ENCODE measurements at places on chromosomes 6 and 20. TPM values are rescaled to one million over a fixed set of nuclear protein-coding genes. Genes with fewer than 3 reads are reported as not detected.

- H3K36me3 ChIP-seq = no peaks in the 10 kb centered on the region
- peaks cover 12% of the 10 kb centered on the region for H3K4me1 ChIP-seq
- H3K27ac ChIP-seq = no peak overlapping the region
- no peak for DNase-seq
Observed at GRCh38 chr20:59217794-59218280, 54.2 kb downstream of the ZNF831 start.

DNA sequence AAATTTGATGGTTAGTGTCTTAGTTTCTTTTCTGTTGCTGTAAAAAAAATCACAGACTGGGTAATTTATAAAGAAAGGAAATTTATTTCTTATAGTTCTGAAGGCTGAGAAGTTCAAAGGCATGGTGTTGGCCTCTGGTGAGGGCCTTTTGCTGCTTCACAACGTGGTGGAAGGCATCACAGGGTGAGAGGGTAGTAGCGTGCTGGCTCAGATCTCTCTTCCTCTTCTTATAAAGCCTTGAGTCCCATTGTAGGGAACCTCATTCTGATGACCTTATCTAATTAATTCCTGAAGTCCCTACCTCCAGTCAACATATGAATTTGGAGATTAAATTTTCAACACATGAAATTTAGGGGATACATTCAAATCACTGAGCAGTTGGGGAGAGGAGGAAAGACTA lies 62.0 kb downstream of the ARID1B start:
- H3K27me3 ChIP-seq = no peaks in the 10 kb centered on the region
- H3K4me1 ChIP-seq = peaks cover 75% of the 10 kb centered on the region
- no peak overlapping the region for H3K27ac ChIP-seq
- no peak for DNase-seq

DNA sequence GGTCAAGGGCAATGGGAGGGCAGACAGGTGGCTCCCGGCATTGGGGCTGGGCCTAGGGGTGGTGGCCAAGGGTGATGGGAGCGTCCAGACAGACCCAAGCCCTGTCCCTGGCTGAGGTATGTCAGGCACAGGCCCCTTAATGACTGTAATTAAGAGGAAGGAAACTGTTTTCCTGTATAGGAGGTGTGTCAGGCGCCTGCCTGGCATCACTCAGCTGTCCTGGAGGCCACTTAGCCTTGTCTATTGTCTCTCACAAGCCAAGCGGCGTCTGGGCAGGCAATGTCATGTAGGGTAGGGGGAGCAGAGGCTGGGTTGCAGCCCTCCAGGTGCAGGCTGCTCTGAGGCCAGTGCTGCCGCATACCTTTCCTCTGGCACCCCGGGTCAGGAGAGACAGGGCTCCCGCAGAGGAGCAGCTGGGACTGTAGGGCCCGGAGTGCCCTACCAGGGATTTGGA lies 3.9 kb upstream of the FAM83C start:
- H3K36me3 ChIP-seq = no peaks in the 10 kb centered on the region
- H3K4me1 ChIP-seq = no peaks in the 10 kb centered on the region
- no peak for DNase-seq

DNA sequence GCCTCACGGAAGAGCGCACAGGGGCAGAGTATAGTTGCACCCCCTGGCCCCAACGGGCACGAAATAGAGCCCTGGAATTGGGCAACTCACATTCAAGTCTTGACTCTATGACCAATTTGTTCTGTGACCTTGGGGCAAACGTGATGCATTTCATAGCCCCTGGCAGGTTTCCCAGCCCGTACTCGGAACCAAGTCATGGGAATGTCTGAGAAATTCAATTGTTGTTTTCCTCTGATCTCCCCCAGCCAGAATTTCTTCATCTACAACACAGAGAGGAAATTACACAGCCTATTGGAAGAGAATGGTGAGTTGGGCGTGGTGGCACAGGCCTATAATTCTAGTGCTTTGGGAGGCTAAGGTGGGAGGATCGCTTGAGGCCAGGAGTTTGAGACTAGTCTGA lies 322.3 kb upstream of the SULF2 start:
- H3K36me3 ChIP-seq = no peaks in the 10 kb centered on the region
- no peak for DNase-seq
- H3K4me1 ChIP-seq = no peaks in the 10 kb centered on the region
- H3K27ac ChIP-seq = no peak overlapping the region

- no peak overlapping the region for H3K27ac ChIP-seq
- no peaks in the 10 kb centered on the region for H3K27me3 ChIP-seq
- no peak for DNase-seq
- no peaks in the 10 kb centered on the region for H3K4me1 ChIP-seq
Observed at GRCh38 chr20:43287637-43288036, 97.9 kb upstream of the PTPRT start.

SNAP91 gene
- polyA plus RNA-seq = 1.7 TPM

OPN5 gene
- polyA plus RNA-seq = not detected

- H3K27ac ChIP-seq = no peak overlapping the region
- no peak for DNase-seq
- H3K4me1 ChIP-seq = no peaks in the 10 kb centered on the region
- H3K27me3 ChIP-seq = no peaks in the 10 kb centered on the region
- no peaks in the 10 kb centered on the region for H3K36me3 ChIP-seq
Observed at GRCh38 chr6:154239392-154239791, 117.2 kb downstream of the IPCEF1 start.

FHL5 gene
- polyA plus RNA-seq = 2.7 TPM

MCCD1 gene
- not detected for polyA plus RNA-seq

- H3K36me3 ChIP-seq = no peaks in the 10 kb centered on the region
- DNase-seq = no peak
- H3K27ac ChIP-seq = no peak overlapping the region
Observed at GRCh38 chr20:38307371-38308046, 3.6 kb downstream of the BPI start.

- no peak overlapping the region for H3K4me3 ChIP-seq
- H3K4me1 ChIP-seq = no peaks in the 10 kb centered on the region
- H3K36me3 ChIP-seq = no peaks in the 10 kb centered on the region
- H3K27ac ChIP-seq = no peak overlapping the region
- no peaks in the 10 kb centered on the region for H3K27me3 ChIP-seq
- DNase-seq = no peak
Observed at GRCh38 chr6:40946738-40947301, 92.2 kb downstream of the UNC5CL start.

DNA sequence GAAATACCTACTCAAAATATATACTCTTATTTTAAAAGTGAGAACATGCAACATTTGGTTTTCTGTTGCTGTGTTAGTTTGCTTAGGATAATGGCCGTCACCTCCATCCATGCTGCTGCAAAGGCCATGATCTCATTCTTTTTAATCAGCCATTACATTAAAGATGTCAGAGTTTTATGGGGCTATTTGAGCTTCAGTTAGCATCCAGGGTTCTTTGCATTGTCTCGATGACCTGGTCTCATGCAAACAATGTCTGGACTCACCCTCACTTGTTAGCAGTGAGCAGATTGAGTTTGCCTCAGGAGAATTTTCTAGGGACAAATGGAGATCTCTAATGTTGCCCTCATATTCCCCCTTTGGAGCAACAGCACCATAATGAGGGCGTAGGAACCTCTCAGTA lies 458.7 kb upstream of the AGPAT4 start:
- no peaks in the 10 kb centered on the region for H3K27me3 ChIP-seq
- no peak overlapping the region for H3K27ac ChIP-seq
- no peaks in the 10 kb centered on the region for H3K4me1 ChIP-seq
- H3K4me3 ChIP-seq = no peak overlapping the region
- DNase-seq = no peak

- no peaks in the 10 kb centered on the region for H3K27me3 ChIP-seq
- no peak overlapping the region for H3K27ac ChIP-seq
- DNase-seq = no peak
- H3K36me3 ChIP-seq = no peaks in the 10 kb centered on the region
- H3K4me1 ChIP-seq = no peaks in the 10 kb centered on the region
Observed at GRCh38 chr6:163395122-163395830, 19.2 kb upstream of the QKI start.

GRCh38 chr20:59455402-59456341 lies 148.7 kb upstream of the PHACTR3 start:
- DNase-seq = peak; percentile 52
- peak overlapping the region; percentile 12 for H3K4me3 ChIP-seq
- H3K36me3 ChIP-seq = no peaks in the 10 kb centered on the region
- H3K27me3 ChIP-seq = no peaks in the 10 kb centered on the region
- H3K4me1 ChIP-seq = peaks cover 5% of the 10 kb centered on the region

TSPO2 gene
- not detected for polyA plus RNA-seq

DNA sequence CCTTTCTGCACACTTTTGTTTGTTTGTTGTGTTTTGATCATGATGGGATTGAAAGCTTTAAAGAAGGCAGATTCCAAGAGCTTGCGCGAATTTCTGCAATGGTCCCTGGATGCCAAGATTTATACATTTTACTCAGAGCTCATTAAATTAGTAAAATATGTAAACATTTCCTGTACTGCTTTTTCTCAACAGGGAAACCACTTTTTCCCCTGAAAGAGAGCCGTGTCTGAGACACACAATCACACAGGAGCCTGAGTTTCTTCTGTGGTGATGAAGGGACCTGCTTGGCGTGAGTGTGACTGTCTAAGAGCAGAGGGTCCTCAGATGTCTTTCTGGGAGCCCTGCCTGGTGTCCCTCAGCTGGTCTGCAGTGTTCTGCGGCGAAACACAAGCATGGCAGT lies 12.1 kb upstream of the TAGAP start:
- no peaks in the 10 kb centered on the region for H3K27me3 ChIP-seq
- no peak overlapping the region for H3K27ac ChIP-seq
- H3K36me3 ChIP-seq = no peaks in the 10 kb centered on the region
- H3K4me1 ChIP-seq = no peaks in the 10 kb centered on the region
- no peak for DNase-seq

- H3K27ac ChIP-seq = no peak overlapping the region
- H3K36me3 ChIP-seq = no peaks in the 10 kb centered on the region
- no peaks in the 10 kb centered on the region for H3K4me1 ChIP-seq
Observed at GRCh38 chr6:161545741-161546140, 271.9 kb upstream of the AGPAT4 start.

GRCh38 chr6:87879132-87879861 lies 168.3 kb upstream of the SPACA1 start:
- H3K4me1 ChIP-seq = no peaks in the 10 kb centered on the region
- H3K27me3 ChIP-seq = no peaks in the 10 kb centered on the region
- H3K36me3 ChIP-seq = no peaks in the 10 kb centered on the region
- DNase-seq = no peak
- H3K27ac ChIP-seq = no peak overlapping the region

ULBP3 gene
- not detected for polyA plus RNA-seq

DNA sequence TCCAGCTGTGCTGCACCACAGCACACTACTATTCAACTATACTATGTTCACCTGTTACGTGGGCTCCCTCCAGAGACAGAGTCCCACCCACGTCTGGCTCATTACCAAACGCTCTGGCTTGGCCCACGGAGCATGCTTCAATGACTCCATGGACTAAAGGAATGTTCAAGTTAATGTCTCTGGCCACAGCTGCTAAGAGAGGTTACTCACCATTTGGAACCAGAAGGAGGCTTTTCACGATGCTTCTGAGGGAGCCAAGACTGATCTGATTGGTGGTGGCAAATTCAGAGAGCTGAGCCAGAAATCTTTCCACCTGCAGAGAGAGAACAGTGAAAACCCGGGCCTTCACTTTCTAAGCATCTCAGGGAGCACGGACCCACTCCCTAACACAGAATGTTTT lies 15.6 kb downstream of the COMMD7 start:
- peaks cover 18% of the 10 kb centered on the region for H3K4me1 ChIP-seq
- no peaks in the 10 kb centered on the region for H3K36me3 ChIP-seq
- H3K4me3 ChIP-seq = no peak overlapping the region
- no peak for DNase-seq
- no peaks in the 10 kb centered on the region for H3K27me3 ChIP-seq

DEFB123 gene
- polyA plus RNA-seq = not detected

DNA sequence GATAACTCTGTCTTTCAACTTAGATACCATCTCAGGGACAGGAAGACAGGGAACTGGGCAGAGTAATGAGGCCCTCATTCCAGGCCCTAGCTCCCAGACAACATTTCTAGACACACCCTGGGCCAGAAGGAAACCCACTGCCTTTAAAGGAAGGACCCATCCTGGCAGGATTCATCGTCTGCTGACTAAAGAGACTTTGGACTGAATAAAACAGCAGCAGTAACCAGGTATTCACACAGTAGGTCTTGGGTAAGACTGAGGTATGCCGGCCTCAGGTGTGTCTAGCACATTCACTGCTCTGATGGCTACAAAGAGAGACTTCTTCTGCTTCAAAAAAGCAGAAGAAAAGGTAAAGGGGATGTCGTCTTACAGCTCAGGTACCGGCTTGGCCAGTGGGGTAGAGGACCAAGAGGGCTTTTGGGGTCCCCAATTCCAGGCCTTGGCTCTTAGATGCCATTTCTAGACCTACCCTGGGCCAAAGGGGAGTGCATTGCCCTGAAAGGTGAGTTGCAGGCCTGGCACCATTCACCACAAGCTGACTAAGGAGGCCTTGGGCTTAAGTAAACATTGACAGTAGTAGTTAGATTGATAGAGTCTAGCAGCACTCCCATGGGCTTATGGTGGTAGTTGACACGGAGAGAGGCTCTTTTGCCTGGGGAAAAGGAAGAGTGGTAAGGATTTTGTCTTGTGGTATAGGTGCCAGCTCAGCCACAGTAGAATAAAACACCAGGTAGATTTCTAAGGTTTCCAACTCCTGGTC lies 13.4 kb downstream of the SNX14 start:
- H3K27me3 ChIP-seq = no peaks in the 10 kb centered on the region
- DNase-seq = no peak
- H3K4me1 ChIP-seq = peaks cover 23% of the 10 kb centered on the region
- no peak overlapping the region for H3K27ac ChIP-seq
- no peak overlapping the region for H3K4me3 ChIP-seq
- no peaks in the 10 kb centered on the region for H3K36me3 ChIP-seq

DNA sequence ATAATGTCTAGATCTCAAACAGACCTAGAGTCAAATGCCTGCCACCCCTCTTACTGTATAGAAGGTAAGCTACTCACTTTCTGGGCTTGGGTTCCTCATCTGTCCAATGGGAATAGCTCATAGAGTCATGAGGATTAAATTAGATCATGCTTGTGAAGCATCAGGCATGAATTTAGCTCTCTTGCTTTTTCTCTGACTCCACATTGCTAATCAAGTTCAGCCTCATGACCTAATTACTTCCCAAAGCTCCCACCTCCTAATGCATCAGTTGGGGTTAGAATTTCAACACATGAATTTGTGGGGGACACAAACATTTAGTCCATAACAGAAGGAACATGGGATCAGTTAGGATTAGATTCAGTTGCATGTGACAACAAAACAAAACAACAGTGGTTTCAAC lies 4.6 kb upstream of the DDX27 start:
- H3K27ac ChIP-seq = no peak overlapping the region
- no peak for DNase-seq
- no peaks in the 10 kb centered on the region for H3K36me3 ChIP-seq
- H3K4me3 ChIP-seq = no peak overlapping the region
- H3K27me3 ChIP-seq = no peaks in the 10 kb centered on the region
- H3K4me1 ChIP-seq = no peaks in the 10 kb centered on the region

GRCh38 chr6:14841901-14842421 lies 403.9 kb upstream of the JARID2 start:
- H3K36me3 ChIP-seq = no peaks in the 10 kb centered on the region
- peak; percentile 88 for DNase-seq
- H3K27me3 ChIP-seq = no peaks in the 10 kb centered on the region
- H3K4me1 ChIP-seq = peaks cover 29% of the 10 kb centered on the region

GRCh38 chr20:48601798-48602197 lies 226.0 kb downstream of the PREX1 start:
- H3K27me3 ChIP-seq = no peaks in the 10 kb centered on the region
- no peaks in the 10 kb centered on the region for H3K36me3 ChIP-seq
- no peak overlapping the region for H3K4me3 ChIP-seq
- DNase-seq = peak; percentile 28
- no peak overlapping the region for H3K27ac ChIP-seq

GRCh38 chr6:88538130-88538706 lies 372.1 kb upstream of the CNR1 start:
- no peaks in the 10 kb centered on the region for H3K36me3 ChIP-seq
- no peak overlapping the region for H3K27ac ChIP-seq
- H3K27me3 ChIP-seq = no peaks in the 10 kb centered on the region
- no peak for DNase-seq
- no peak overlapping the region for H3K4me3 ChIP-seq
- H3K4me1 ChIP-seq = no peaks in the 10 kb centered on the region

EYS gene
- 0.07 TPM for polyA plus RNA-seq
